Endothelial cell (in vitro differentiated cells): ENCODE measurements at places on chromosomes 3 and 15.

DNA sequence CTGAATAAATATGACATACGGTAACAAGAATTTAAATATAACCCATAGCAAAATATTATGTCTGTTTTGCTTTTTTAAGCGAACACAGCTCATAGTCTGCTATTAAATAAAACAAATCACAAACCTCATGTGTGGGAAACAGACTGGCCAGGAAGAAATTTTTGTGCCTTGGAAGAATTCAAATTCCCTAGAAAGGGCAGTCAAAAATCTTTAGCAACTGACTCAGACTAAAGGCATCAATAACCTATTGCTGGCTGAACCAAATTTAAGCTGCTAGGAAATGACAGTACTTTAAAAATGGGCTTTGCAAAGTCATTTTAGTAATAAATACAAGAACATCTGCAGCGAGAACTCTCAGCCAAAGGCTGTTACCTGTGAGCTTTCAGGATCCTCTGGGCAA is 151.4 kb downstream of the PLD1 start:
- peaks cover 28% of the 10 kb centered on the region for H3K36me3 ChIP-seq
- no peak overlapping the region for H3K27ac ChIP-seq
- H3K4me3 ChIP-seq, result no peak overlapping the region
- no peak for DNase-seq

GRCh38 chr3:43637702-43638101 is 15.9 kb upstream of the ANO10 start:
- H3K27me3 ChIP-seq, result no peaks in the 10 kb centered on the region
- DNase-seq, result no peak
- no peak overlapping the region for H3K27ac ChIP-seq
- no peaks in the 10 kb centered on the region for H3K36me3 ChIP-seq
- H3K4me1 ChIP-seq, result peaks cover 5% of the 10 kb centered on the region

DNA sequence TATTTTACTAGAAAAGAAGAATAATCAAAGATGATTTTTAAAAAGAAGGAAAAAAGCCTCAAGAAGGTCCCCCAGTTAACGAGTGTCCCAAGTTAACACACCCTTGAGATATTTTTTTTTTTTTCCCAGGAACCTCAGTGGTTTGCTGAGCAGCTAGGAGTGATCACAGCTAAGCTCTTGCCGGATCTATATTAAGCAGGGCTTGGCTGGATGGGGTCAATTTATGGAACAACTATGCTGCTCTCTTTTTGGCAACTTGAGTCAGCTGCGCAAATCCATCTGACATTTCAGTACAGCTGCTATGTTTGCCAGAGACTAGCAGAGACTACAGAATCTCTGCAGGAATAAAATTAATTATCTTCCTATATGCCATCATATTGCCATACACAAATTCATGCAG is at the start of gene LMOD3:
Gene LMOD3, minus strand, starts transcription at position 193 of the 400 bp plus-strand sequence. CDS start 209 bp downstream, outside the sequence.
- no peak within 1 kb of the TSS for H3K27ac ChIP-seq
- H3K36me3 ChIP-seq, result no peaks in the 10 kb centered on the region
- no peaks in the 10 kb centered on the region for H3K27me3 ChIP-seq
- no peaks in the 10 kb centered on the region for H3K4me1 ChIP-seq

DNA sequence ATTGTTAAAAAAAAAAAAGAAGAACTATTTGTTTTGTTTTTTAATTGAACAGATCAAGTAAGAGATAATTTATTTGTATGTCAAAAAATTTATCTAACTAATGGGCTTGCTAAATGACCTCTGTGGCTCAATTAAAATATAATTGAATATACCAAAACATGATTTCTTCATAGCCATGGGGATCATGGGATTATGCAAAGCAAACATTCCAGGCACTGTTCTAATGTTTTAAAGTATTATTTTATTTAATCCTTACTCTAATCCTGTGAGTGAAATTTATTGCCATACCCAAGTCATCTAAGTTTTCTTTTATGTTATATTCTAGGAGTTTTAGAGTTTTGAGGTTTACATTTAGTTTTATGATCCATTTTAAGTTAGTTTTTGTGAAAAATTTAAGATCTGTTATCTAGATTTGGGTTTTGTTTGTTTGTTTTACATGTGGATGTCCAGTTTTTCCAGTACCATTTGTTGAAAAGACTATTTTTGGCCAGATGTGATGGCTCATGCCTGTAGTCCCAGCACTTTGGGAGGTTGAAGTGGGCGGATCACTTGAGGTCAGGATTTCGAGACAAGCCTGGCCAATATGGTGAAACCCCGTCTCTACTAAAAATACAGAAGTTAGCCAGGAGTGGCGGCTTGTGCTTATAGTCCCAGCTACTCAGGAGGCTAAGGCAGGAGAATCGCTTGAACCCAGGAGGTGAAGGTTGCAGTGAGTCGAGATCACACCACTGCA is 52.3 kb upstream of the CNOT10 start:
- peaks cover 3% of the 10 kb centered on the region for H3K27me3 ChIP-seq
- no peak overlapping the region for H3K27ac ChIP-seq
- no peaks in the 10 kb centered on the region for H3K36me3 ChIP-seq
- H3K4me1 ChIP-seq, result no peaks in the 10 kb centered on the region

GRCh38 chr3:71421475-71421819 is 162.1 kb downstream of the FOXP1 start:
- no peak for DNase-seq
- H3K36me3 ChIP-seq, result no peaks in the 10 kb centered on the region
- H3K4me1 ChIP-seq, result peaks cover 8% of the 10 kb centered on the region
